Activated CD4-positive, alpha-beta T cell treated with anti-CD3 and anti-CD28 coated beads, Interleukin-2, amount 50 U/mL, for 24 hours (primary cell): ENCODE measurements at places on chromosomes 5 and 9.
A peak's percentile ranks its signal among the peaks of the same experiment; 100 is the strongest.

DNA sequence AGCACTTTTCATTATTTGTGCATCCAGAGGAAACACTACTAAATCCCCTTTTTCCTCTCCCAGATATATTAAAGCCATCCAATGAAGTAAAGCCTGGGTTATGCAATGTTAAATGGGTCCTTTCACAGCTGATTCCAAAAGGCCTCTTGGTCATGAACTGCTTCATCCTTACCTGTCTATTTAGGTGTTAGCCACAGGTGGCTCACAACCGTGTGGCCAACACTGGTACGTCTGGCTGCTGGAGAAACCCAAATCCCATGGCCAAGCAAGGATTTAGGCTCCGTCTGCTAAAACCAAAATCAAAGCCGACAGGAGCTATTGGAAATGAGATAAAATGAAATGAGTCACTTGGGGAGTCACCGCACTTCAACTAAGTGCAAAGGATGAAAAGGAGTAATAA is 193.9 kb downstream of the ADCY2 start:
- DNase-seq: no peak

- no peak for DNase-seq
These were observed 270.2 kb downstream of the KDM4C start for GRCh38 chr9:7027996-7028395.

DNA sequence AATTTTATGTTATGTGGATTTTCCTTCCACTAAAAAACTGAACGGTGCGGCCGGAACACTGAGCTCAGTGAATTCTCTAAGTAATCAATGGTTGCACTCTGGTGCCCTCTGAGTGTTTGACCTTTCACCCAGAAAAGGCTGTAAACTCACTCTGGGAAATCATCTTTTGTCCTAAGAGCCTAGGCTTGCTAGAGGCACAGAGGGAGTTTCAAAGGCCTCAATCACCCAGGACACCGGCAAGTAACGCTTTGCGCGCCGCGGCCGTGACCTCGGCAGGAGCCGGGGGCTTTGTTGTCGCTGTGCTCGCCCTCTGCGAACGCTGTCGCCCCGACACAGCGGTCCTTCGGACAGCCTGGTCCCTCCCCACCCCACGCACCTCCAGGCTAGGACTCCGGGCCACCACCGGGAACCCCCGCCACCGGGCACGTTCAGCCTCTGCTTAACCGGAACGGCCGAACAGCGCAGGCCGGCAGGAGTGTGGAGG is 703 bp downstream of the ISCA1 start:
- no peak for DNase-seq

GRCh38 chr5:142472306-142472951 is 147.6 kb upstream of the SPRY4 start:
- peak; percentile 13 for DNase-seq

GRCh38 chr5:42235241-42235640 is 188.0 kb upstream of the GHR start:
- no peak for DNase-seq

GRCh38 chr9:135321580-135321979 is 158.0 kb upstream of the PPP1R26 start:
- DNase-seq: no peak

- no peak for DNase-seq
These were observed 26.4 kb upstream of the SLC6A19 start for GRCh38 chr5:1175015-1175414.

GRCh38 chr5:43099640-43100039 is 21.1 kb upstream of the ZNF131 start:
- no peak for DNase-seq

GRCh38 chr9:75131700-75132099 is 43.4 kb downstream of the OSTF1 start:
- no peak for DNase-seq

DNA sequence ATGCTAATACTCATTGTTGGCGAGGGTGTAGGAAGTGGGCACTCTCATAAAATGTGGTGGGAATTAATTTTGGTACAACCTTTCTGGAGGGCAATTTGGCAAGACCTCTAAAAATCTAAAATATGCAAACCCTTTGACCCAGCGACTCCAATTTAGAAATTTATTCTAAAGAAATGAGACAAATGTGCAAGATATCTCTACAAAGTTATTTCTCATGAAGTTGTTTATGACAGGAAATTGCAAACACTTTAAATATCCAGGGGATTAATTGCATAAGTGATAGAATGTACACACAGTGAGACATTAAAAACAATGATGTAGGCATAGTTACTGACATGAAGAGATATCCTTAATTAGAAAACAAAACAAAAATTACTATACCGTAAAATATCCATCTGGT is 246.3 kb upstream of the MAP3K1 start:
- no peak for DNase-seq

DNA sequence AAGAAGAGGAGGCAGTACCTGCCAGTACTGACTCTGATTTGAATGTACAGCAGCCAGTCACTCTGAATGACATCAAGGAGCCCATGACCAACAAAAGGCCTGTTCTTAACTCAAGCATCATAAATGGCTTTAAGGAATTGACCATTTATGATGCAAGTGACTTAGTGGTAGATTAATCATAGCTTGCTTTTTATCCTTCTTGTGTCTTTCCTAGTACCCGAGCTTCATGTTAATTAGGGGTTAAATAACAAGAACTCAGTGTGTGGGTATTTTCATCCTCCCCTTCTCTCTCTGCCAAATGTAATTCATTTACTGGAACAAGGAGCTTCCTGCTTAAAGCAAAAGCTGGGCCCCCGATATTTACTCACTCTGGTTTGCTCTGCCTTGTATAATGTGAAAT is 146.5 kb downstream of the UNC13B start:
- DNase-seq: no peak

DNA sequence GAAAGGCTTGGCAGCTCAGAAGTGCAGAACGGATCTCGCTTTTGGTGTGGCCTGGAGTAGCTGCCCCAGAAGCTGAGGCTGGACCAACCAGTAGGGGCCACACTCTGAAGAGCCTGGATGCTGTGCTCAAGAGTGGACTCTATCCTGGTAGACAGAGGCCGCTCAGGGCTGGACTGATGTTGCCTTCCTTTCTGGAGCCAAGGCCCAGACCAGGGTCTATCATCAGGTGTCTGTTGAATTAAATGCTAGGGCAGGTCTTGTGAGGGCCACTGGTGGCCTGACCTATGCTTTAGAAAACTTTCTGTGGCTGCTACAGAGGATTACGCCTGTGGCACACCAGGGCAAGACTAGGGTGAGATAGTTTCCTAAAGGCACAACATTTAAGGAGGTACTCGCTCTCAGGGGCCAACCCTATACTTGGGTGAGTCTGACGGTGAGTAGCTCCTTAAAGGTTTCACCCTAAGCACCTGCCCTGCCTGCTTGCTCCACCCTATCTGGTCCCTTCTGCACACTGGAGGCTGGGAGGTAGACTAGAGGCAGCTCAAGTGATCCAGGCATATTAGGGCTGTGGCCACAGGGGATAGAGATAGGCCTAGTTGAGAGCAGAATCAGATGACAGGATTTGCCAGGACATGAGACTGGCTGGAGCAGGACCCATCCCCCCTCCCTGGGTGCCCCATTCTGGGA is 9.8 kb upstream of the IRF1 start:
- no peak for DNase-seq

DNA sequence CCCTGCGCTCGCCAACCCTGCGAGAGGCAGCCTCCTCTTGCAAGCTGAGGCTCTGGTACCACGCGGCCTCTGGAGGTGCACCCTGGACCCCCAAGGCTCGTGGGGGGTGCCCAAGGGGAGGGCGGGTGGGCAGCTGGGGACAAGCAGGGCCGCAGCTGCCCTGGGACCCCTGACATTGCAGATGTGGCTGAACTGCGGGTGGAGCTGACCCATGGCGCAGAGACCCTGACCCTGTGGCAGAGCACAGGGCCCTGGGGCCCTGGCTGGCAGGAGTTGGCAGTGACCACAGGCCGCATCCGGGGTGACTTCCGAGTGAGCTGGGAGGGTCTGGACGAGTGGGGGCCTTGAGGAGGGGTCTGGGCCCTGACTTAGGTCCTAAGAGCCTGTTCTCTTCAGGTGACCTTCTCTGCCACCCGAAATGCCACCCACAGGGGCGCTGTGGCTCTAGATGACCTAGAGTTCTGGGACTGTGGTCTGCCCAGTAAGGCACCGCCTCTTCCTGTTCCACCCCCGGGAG is 1.5 kb downstream of the MAMDC4 start:
- DNase-seq: no peak

- no peak for DNase-seq
These were observed 12.6 kb upstream of the PCBD2 start for GRCh38 chr5:134892282-134892681.

DNA sequence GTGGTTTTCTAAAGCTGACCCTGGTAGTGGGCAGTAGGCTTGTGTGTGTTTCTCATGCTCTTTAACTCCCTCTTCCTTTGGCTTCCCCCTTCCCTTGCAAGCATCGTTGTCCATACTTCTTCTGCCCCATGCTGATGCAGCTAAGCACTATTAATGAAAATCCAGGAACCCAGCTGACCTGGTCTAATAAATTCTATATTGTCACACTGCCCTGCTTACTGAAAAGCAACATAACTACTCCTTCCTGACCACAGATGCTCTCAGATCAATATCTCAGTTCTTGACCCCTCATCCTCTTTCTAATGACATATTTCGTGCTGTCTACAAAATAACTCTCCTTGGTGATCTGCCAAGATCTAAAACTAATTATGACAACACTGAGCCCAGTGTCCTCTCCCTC is 405.5 kb downstream of the EFNA5 start:
- DNase-seq: no peak

DNA sequence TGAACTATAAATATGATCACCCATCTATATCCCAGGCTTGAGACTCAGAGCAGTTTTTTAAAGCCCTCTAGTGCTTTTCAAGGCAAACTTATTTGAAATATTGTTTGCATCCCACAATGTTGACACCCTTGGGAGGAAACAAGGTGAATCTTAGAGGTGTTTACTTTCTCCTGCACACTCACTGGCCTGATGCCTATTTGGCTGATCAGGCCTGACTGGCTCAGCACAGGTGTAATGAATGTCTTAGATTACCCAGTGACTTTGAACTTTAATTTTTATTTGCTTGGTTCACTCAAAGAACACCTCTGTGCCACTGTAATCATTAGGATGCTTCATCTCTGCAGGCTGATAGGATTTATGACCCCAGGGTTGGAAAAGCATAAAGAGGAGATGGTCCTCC is 158.3 kb downstream of the KCTD16 start:
- DNase-seq: no peak

GRCh38 chr9:69526699-69527098 is 145.5 kb downstream of the APBA1 start:
- DNase-seq: no peak

- DNase-seq: no peak
These were observed 420.8 kb downstream of the CHSY3 start for GRCh38 chr5:130324953-130325671.

- no peak for DNase-seq
These were observed 205.4 kb upstream of the ITGA1 start for GRCh38 chr5:52582313-52582712.

GRCh38 chr5:26003966-26004365 is 1034.4 kb downstream of the CDH9 start:
- DNase-seq: no peak
